Aorta (tissue), 5 donors: ENCODE measurements at places on chromosomes 7 and 10. TPM values are rescaled to one million over a fixed set of nuclear protein-coding genes. Genes with fewer than 3 reads are reported as not detected.

EPHB6 gene
- total RNA-seq, result 17.7 TPM

ENKUR gene
- total RNA-seq, result not detected

STEAP1 gene
- total RNA-seq, result 31.7 TPM

DNA sequence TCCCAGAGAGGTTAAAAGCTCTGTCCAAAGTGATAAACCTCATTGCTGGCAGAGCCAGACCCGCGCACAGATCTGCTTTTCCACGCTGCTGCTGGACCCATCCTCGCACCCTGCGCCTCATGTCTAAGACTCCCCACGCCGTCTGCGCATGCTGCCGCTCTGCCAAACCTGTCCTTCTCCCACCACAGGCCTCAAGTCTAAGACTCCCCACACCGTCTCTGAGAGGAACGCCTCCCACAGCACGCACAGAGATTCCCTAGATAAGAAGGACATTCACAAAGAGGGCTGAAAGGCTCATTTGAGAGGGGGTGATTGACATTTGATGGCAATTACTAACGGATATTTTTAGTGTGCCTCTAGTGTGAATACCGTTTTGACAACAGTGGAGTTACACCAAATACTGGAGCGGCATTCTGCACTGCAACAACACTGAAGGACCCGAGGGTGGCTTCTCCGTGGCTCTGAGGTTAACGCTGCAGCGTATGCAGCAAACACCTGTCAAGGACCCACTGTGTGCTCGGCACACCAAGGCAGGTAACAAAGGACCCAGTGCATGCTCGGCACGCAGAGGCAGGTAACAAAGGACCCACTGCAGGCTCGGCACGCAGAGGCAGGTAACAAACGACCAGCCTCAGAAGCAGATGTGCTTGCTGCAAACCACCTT lies 231.4 kb downstream of the DNAJB6 start:
- DNase-seq, result peak; percentile 57

DNA sequence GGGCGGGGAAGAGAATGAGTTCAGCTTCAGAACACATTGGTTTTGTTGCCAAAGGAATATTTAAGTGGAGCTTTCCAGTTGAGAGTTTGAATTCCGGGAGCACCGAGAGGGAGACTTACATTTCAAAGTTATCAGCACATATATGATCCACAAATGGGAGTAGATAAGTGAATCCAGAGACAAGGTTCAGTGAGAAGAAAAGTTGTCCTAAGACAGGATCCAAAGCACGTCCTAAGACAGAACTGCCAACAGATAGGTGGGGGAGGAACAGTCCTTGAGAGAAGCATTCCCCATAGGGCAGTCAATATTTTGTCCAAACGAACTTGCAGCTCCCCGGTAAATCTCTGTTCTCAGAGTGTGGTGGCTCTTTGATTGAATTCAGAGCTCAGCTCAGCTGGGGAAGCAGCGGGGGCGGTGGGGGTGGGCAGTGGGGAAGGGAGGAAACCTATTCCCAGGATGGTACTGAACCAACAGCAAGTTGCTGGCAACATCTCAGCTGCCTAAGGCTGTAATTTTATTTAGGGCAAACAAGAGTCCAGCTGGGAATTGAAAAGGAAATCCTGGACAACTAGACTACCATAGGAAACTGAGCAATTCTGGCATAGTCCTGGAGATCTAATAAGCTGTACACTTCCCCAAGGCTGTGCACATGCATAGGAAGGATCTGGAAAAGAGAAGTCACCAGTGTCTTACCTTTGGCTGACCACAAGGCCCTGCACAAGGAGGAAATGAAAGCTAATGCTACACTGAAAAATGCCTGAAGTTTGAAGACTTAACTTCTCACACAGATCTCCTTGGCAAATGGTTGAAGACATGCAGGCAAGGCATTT lies 94.2 kb upstream of the CXCL12 start:
- no peak for DNase-seq

DNA sequence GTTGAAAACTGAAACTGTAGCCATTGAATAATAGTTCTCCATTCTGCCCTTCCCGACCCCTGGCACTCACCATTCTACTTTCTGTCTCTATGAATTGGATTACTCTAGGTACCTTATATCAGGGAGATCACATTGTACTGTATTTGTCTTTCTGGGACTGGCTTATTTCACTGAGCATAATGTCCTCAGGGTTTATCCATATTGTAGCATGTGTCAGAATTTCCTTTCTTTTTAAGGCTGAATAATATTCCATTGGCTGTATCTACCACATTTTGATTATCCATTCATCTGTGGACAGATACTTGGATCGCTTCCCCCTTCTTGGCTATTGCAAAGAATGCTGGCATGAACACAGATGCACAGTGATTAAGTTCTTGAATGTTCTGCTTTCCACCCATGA lies 107.4 kb downstream of the CDH23 start:
- no peak for DNase-seq

- no peak for DNase-seq
Measured at GRCh38 chr10:101063050-101063525, 1.3 kb downstream of the KAZALD1 start.
